Sigmoid colon (tissue), 7 donors: ENCODE measurements at places on chromosomes 7 and 10. TPM values are rescaled to one million over a fixed set of nuclear protein-coding genes. Genes with fewer than 3 reads are reported as not detected.

RBP3 gene
- polyA plus RNA-seq = not detected

HTRA1 gene
- polyA plus RNA-seq = 22.7 TPM

AGMO gene
- not detected for polyA plus RNA-seq

TFR2 gene
- not detected for polyA plus RNA-seq

DGKI gene
- not detected for polyA plus RNA-seq

CHST15 gene
- polyA plus RNA-seq = 2.4 TPM

CTTNBP2 gene
- polyA plus RNA-seq = 0.60 TPM

FBXW4 gene
- polyA plus RNA-seq = 42.0 TPM

IGFBP3 gene
- 4.8 TPM for polyA plus RNA-seq

TAS2R5 gene
- polyA plus RNA-seq = not detected

ANKRD2 gene
- 1.2 TPM for polyA plus RNA-seq

INMT gene
- polyA plus RNA-seq = 9.6 TPM

NME8 gene
- not detected for polyA plus RNA-seq

TSPAN12 gene
- polyA plus RNA-seq = 16.1 TPM

LRRC72 gene
- polyA plus RNA-seq = not detected

ST7 gene
- 5.3 TPM for polyA plus RNA-seq

CALCR gene
- polyA plus RNA-seq = not detected

PON1 gene
- polyA plus RNA-seq = not detected

CDC14C gene
- polyA plus RNA-seq = not detected

LIPJ gene
- polyA plus RNA-seq = 1.2 TPM
